LHCN-M2 (cell line): ENCODE measurements at places on chromosomes 12 and 14.

DNA sequence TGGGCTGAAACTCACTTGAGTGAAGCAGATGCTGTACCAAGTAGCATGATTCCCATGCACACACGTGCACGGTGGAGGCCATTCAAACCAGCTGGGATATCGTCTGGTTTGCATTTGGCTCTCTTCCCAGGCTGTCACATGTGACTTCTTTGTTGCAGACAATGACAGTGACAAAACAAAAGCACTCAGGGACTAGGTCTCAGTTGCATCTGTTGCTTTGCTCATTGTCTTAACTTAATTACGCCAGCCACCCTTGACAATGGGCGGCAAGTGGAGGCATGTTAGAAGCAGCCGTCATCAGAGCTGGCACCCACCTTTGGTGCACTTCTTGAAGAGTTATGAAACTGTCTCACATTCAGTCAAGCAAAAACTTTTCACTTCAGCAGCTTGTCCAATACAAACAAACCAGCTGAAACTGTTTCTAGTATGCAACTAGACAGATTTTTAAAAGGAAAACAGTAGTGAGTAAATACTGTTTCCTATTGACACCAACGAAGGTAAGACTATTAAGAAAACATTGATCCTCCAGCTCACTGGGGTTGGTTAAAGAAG lies 74.3 kb downstream of the IGF1 start:
- DNase-seq, result no peak

DNA sequence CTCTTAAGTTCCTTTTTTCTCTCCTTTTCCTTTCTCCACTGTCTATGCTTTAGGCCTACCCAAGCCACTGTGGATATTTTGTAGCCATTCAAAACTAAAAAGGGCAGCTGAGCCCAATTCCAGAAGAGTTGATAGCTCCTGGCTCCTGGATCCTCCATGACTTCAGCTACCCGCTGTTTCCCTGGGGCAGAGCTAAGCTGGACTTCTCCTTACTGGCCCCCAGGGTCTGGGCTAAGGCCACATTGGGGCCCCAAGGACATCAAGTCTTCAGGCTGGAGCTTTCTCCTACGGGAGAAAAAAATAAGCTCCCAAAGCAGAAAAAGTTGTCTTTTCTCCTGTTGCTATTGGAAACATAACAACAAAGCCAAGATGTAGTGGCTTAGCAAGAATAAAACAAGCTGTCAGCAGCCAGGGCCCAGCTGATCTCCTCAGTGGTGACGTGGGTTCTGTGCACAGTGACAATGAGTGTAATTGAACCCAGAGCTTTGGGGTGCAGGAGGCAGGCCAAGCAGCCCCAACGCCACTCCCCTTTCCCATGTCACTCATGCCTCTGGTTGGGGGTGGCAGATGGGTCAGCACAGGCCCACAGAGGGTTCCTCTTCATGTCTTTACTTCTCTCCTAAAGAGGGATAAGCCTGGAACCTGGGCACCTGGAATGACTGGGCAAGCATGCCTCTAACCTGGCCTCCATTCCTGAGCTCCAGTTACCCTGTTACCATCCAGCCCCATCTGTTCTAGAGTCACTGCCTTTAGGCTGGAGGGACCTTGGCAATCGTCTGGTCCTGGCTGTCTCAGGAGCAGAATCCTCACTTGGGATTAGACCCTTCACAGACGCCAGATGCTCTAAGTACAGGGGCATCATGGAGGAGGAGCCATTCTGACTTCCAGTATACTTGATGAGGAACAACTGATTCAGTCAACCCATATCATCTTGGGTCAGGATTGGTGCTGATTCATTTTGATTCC lies 171.2 kb downstream of the ZFP36L1 start:
- peak; percentile 64 for DNase-seq

DNA sequence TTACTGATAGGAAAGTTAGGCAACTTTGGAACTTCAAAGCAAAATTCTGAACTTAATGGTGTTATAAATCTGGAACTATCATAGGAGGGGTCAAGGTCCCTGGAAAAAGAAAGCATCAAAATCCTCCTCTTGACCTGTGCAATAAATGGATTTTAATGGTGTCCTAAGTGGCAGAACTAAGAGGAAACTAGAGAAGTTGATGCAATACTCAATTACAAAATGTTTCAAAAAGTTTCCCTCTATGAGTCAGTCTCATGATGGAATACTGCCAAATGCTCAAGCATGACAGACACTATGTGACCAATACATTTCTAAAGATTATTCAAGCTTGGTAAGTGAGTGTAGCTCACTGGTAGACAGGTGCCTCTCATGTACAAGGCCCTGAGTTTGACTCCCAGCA lies 47.7 kb upstream of the ERGIC2 start:
- DNase-seq, result peak; percentile 89

DNA sequence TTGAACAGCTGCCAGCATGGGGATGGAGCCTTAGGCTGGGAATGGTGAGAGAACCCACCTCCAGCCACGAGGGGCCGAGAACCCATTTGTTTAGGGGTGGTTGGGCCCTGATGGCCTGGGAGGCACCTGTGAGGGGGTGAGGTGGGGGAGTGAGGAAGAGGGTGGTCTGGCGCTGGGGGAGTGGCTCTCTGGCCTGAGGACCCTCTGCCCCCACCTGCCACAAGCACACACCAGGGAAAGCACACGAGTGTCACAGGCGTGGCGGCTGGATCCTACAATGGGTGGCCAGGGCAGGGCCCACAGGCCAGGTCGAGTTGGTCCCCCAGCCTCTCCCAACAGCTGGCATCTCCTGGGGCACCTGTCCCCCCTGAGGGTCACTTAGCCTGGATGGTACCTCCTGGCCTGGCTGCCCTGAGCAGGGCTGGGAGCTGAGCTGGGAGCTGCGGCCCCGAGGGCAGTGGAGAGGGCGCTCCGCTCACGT lies 340.5 kb downstream of the TMEM121 start:
- DNase-seq, result no peak

DNA sequence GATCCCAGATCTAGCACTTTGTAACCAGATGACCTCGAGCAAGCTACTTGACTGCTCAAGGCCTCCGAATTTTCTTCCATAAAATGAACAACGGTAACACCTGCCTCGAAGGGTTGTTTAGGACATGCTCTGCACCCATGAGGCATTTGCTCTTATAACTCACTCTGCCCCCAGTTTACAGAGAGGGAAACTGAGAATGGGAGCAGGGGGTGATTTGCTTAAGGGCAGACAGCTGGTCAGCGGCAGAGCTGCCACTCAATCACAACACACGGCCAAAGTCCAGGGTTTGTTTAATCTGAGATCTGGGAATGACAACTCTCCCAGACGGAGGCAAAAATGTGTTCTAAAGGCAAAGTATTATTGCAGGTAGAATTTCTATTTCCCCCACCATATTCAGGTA lies 156.3 kb downstream of the RIMBP2 start:
- no peak for DNase-seq

DNA sequence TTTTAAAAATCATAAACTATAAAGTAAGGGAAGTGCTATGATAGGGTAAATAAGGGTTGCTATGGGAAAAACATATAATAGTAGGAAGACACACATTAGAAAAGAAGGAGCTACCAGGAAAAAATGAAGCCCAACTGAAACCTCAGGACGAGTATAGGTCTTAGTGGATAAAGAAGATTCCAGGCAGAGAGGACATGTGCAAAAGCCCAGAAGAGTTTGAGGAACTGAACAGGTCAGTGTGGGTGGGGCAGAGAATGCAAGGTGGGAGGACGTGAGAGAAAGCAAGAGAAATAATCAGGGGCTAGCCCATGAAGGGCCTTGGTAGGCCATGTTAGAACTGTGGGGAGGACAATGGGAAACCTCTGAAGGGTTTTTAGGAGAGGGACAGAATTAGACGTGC lies 109.5 kb downstream of the DENND5B start:
- DNase-seq, result no peak

DNA sequence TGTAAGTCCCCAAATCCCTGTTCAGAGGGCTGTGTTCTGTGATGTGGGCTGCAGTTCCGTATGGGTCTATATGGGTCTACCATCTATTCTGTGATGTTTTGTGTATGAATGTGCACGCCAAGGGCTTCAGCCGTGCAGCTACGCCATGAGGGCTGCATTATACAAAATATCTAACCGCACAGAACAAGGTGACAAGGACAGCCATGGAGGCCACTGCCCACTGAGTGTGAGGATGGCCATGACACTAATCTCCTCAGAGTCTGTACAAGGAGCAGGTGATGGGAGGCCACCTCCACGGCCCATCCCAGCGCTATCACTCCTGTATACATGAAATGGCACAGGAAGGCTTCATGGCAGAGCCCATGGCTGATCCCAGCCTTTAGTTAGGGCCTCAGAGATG lies 102.0 kb downstream of the DICER1 start:
- DNase-seq, result no peak
